ENCODE measurements at places on chromosomes 13 and 19. TPM values are rescaled to one million over a fixed set of nuclear protein-coding genes. Genes with fewer than 3 reads are reported as not detected.

GRCh38 chr13:99542788-99543406 is 41.6 kb downstream of the TM9SF2 start:
- no peak for DNase-seq

DNA sequence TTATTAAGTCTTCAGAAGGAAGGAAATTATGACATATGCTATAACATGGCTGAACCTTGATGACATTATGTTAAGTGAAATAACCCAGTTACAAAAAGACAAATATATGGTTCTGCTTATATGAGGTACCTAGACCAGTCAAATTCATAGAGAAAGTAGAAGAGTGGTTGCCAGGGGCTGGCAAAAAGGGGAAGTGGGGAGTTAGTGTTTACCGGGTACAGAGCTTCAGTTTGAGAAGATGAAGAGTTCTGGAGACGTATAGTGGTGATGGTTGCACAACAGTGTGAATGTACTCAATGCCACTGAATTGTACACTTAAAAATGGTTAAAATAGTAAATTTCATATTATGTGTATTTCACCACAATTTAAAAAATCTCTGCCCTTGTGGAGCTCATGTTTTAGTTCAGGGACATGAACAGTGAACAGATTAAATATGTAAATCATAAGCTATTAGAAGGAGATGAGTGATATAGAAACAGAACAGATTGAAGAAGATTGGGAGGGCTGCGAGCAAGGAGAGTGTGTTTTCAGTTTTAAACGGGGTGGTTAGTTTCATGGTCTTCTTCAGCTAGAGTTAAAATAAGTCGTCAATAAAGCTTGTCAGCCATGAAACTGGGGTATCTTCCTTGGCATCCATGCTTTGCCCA is 355.2 kb downstream of the KCNRG start:
- DNase-seq, result no peak

GRCh38 chr19:48813123-48813913 is 2.5 kb upstream of the BCAT2 start:
- DNase-seq, result peak; percentile 56

DNA sequence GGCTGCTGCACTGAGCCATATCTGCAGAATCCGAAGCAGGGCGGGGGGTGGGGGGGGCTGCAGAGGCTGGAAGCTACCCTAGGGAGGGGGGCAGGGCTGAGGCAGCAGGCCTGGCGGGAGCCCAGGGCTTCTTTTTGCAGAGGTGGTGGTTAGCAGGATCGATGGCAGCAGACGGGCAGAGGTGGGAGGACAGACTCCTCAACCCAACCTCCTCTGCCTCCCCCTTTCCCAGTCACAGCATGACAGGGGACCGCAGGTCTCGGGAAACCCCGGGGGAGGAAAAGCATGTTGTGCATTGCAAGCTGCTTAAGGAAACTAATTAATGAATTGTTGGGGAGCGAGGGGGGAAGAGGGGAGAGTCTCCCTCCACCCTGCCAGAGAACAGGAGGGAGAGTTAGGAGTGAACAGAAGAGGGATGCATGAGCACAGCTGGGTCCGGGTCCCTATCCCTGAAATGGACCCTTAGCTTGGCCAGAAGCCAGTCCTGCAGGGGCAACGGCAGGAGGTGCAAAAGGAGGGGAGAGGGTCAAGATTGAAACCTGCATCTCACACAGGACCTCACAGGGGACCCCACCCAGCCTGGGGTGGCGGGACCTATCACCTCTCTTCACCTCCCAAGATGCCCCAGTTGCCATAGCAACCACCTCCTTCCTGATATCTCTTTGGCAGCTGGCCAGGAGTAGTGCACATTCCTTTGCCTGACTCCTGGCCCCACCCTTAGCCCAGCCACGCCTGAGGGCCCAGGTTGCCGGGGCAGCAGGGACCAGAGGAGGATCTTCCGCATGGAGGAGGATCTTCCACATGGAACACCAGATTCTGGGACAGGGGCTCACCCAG is 1.8 kb downstream of the FXYD7 start:
- no peak for DNase-seq

DNA sequence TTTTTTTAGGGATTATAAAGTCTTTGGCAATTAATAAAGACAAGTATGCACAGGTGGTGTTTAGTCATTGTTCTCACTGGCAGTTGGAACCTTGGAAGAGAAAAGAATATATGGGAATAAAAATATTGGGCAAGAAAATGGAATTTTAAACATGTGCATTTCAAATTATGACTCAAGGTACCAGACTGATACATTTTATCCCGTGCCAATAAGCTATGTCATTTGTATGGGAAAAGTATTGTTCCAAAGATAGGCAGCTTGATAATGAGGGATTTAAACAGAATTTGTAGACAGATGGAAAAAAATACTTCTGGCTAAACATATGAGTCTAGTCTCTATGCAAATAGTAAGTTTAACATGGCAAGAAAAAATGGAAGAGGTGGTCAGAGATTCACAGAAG is 169.5 kb upstream of the UFM1 start:
- no peak for DNase-seq

DNA sequence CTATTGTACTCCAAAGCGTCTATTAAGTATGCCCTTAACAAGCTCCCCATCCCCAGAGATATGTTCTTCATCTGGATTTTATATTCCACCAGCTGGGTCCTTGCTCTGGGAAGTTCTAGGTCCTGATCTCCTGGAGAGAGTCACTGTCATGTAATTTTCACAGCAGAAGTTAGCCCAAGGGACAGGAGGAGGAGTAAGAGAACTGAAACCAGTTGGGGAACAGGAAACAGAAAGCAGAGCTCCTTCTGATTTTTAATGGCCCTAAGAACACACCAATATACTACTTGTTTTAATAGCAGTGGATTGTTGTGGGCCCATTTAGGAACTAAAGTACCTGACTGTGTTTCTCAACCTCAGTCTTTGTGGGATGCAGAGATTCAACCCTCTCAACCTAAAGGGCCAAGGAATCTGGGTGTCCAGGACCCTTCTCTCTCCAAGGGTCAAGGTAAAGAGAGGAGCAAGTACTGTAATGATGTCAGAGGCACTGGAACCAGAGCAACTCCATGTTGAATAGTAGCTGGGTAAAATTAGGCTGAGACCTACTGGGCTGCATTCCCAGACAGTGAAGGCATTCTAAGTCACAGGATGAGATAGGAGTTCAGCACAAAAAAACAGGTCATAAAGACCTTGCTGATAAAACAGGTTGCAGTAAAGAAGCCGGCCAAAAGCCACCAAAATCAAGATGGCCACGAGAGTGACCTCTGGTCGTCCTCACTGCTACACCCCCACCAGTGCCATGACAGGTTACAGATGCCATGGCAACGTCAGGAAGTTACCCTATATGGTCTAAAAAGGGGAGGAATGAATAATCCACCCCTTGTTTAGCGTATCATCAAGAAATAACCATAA is 8.1 kb upstream of the FPR3 start:
- DNase-seq, result no peak

DNA sequence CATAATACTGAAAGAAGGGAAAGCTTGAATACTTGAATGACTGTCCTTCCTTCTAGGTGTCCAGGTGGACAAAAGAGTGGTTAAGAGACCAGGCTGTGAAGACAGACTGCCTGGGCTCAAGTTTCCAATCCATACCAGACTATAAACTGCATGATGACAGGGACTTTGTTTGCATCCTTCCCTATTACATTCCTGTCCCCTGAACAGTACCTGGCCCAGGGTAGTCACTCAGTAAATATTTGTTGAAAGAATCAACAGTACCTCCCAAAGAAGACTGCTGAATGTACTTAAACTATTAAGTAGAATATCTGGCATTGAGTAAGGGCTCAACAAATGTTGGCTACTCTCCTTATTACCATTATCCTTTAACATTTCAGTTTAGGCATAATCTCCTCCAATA is 29.7 kb downstream of the MIPEP start:
- DNase-seq, result no peak

- DNase-seq, result no peak
Observed at GRCh38 chr19:17078920-17079709, 3.5 kb downstream of the MYO9B start.

DNA sequence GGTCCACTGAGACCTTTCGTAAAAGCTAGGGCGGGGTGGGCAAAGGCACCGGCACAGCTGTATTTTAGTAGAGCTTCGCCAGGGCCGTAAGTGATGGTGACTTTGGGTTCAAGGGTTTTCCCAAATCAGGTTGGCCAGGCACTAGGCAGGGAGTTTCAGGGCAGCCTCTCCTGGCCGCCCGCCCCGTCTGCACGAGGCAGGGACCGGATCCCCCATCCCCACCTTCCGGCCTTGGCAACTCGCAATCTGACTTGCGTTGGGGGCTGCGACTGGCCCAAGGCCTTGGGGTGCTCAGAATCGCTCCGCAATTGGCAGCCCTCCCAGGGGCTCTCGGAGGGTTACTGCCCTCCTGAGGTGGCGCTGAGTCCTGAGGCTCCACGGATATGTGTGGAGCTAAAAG is 4.1 kb upstream of the ZIC5 start:
- no peak for DNase-seq

TEX101 gene
- not detected for total RNA-seq

GRCh38 chr19:39923862-39924261 is 10.6 kb downstream of the FCGBP start:
- no peak for DNase-seq

INSL3 gene
- not detected for total RNA-seq

DNA sequence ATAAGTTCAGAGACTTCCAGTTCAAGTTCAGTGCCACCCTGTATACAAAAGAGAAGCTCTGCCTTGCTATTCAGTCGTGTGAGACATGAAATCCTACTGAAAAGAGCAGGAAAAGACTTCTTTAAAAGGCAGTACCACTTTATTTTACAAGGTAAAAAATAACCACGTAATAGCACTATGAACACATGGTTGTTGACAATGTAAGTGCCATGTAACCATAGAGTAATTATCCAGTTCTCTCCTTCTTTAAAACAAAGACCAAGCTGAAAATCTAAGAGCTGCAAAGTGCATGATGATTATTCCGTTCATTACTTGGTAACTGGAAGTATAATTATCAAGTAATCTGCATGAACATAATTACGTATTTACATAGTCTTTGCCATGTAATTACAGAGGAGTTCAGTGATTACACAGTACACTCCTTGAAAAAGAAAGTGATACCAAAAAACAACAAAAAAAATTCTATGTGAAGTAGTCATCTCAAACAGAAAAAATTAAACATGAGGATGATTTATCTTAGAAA is 288.7 kb downstream of the EFNB2 start:
- no peak for DNase-seq

C1QTNF9 gene
- 0.18 TPM for total RNA-seq

PSPN gene
- 1.3 TPM for total RNA-seq

DNA sequence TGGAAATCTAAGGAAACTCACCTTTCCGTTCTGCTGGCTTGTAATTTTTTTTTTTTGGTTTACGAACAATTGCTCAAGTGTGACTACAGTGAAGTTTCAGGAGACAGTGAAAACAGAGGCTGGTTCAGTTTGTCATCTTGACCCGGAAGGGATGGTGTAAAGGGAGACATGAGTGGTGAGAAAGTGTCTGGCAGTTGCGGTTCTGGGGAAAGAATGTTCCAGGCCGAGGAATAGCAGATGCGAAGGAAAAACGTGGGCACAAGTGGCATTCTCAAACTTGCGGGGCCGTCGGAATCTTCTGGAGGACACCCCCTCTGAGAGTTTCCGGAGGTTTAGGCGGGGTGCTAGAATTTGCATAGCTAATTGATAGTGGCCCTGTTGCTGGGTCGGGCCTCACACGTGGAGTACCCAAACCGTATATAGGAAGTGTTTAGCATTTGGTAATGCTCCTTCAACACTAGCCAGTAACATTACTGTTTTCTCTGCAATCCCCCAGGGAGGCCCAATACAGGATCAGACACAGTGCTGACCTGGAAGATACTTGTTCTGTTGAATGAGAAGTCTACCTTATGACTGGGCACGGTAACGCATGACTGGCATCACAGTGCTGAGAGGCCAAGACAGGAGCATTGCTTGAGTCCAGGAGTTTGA is 2.8 kb upstream of the TNFSF9 start:
- DNase-seq, result no peak

DNA sequence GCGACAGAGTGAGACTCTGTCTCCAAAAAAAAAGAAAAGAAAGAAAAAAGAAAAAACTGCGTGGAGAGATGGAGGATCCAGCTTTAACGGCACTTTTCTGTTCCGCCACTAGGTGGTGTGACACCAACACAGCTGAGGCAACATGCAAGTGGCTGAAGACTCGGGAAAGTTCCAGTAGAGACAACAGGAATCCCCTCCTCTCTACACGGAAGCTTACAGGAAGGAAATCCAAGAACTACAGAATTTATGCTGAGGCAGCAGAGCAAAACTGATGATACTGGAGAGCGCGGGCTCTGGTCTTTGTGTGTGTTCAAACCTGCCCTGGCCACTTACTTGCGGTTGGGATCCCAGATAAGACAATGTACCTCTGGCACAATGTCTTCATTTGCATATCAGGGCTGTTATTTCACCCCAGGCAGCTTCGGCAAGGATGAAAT is 9.9 kb downstream of the RANBP3 start:
- DNase-seq, result peak; percentile 74

DCT gene
- 0.30 TPM for total RNA-seq

TPTE2 gene
- total RNA-seq, result not detected

DNA sequence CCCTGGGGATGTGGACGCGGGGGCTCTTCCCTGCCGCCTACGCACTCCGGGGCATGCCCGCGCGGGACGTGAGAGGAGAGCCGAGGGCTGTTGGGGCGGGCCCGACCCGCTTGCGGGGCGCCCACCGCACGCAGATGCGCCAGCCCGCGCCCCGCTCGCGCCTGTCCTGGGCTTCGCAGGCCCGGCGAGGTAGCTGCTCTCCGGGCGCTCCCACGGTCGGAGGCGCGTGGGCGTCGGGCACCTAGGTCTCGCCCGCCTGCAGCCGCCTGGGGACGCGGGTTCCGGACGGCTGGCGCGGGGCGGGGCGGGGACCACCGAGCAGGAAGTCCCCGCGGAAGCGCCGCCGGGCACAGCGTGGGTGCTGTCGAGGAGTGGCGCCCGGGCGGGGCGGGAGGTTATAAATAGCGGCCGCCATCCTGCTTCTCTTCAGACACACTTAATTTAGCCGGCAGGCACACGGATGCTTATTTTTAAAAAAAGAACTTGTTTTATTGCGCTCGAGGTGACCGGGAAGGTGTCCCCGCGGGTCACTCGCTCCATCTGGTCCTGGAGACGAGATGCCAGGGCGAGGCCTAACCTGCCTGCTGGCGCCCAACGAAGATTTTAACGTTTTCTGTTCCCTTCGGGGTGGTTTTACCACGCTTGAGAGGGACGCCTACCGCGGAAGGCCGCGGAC is 561 bp upstream of the GJA3 start:
- no peak for DNase-seq

RASL11A gene
- total RNA-seq, result 5.8 TPM

ZNF549 gene
- total RNA-seq, result 1.0 TPM

- DNase-seq, result peak; percentile 79
Observed at GRCh38 chr19:47790398-47790814, 11.9 kb downstream of the SELENOW start.
